Activated CD4-positive, CD25-positive, alpha-beta regulatory T cell treated with anti-CD3 and anti-CD28 coated beads, Interleukin-2, amount 50 U/mL, for 24 hours (primary cell): ENCODE measurements at places on chromosomes 16 and 17.

DNA sequence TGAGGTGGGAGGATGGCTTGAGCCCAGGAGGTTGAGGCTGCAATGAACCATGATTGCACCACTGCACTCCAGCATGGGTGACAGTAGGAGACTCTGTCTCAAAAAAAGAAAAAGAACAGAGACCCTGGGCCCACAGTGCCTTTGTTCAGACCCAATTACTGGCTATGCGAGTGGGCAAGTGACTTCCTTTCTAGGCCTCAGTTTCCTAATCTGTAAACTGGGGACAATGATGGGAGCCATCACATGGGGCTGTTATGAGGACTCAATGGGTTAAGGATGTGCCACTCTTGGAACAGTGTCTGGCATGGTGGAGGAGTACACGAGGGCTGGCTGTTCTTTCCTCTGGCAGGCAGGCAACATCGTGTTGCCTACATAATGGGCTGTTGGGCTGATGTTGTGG lies 47.3 kb upstream of the NDRG4 start:
- no peak for ATAC-seq

- no peak for ATAC-seq
These were observed 50.5 kb upstream of the ZNF750 start for GRCh38 chr17:82890339-82890730.

DNA sequence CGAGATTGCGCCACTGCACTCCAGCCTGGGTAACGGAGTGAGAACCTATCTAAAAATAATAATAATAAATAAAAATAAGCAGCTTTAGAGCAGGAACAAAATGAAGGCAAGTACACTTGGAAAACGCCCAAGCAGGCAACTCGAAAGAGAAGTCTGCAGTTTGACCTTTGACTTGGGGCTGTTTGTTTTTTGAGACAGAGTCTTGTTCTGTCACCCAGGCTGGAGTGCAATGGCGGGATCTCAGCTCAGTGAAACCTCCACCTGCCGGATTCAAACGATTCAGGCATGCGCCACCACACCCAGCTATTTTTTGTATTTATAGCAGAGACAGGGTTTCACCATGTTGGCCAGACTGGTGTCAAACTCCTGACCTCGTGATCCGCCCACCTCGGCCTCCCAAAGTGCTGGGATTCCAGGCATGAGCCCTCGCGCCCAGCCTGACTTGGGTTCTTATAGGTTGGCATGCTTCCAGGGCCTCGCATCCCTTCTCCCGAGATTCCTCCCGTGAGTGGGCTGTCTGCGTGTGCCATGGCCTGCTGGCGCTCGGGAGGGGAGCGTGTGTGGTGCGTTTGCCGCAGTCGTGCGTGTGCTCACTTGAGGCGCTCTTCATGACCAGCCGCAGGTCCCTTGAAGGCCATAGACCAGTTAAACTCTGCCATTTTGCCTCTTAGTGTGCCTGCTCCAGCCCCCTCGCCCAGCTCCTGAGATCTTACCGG lies 18.4 kb upstream of the UBE2I start:
- no peak for ATAC-seq

- ATAC-seq = peak; percentile 83
These were observed at the start of gene ARL4D for GRCh38 chr17:43398724-43399595. TSS of gene ARL4D (plus strand) at chr17:43398993. CDS start at chr17:43399733, 740 bp downstream.
